Stimulated activated naive CD4-positive, alpha-beta T cell (primary cell): ENCODE measurements at places on chromosomes 1 and 21.
A peak's percentile ranks its signal among the peaks of the same experiment; 100 is the strongest.

GRCh38 chr1:59004755-59005154, 220.9 kb upstream of the JUN start:
- no peak for DNase-seq

DNA sequence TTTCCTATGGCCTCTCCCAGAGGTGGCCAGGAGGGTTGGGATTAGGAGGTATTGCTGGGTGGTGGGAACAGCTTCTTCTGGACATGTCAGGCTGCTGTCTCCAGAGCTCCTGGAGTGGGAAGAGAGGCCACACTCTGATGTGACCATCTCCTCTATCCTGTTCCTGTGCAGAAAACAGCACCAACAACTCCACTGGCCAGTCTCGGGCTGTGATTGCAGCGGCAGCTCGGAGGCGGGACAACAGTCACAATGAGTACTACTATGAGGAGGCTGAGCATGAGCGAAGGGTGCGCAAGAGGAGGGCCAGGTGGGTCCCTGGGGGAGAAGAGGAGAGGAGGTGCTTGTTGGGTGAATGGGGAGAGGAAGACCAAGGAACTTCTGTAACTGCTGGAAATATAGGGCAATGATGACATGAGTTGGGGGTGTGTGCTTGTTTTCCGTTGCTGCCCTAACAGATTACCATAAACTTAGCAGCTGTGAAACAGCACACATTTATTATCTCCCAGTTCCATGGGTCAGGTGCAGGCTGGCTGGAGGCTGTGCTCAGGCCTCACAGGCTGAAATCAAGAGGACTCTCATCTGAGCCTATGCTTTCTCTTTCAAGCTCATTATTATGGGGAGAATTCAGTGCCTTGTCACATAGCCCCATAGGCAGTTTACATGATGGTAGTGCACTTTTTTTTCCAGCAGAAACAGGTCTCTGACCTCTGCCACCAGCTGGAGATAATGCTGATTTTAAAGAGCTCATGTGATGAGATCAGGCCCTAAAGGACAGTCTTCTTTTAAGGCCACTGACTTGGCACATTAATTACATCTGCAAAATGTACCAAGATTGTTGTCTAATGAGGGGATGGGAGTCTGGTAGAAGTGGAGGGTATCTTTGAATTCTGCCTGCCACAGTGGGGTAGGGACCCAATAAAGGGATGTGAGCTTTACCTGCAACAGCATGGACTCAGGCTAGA, 20.8 kb downstream of the VANGL2 start:
- no peak for DNase-seq

DNA sequence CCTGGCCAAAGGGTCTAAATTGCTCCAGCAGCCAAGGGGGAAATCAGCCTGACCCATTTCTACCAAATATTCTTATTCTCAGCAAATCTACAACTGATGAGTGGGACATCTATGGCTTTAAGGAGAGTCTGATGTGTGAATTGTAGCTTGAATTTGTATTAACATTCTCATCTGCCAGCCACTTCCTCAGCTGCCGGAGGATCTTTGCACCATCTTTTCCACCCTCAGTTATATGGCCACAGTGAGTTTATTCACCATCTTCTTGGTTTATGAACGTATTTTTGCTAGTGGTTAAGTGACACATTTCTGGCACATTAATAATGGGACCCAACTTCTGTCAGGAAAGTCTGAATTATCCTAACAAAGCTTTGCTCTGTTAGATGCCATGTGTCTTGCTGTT, 69.6 kb downstream of the COLGALT2 start:
- DNase-seq: no peak

GRCh38 chr1:63323865-63324778, 1.8 kb downstream of the FOXD3 start:
- DNase-seq: peak; percentile 5

- no peak for DNase-seq
Measured at GRCh38 chr1:59018446-59018845, 234.6 kb upstream of the JUN start.
